NCI-H1048 (cell line): ENCODE measurements at places on chromosomes 3 and 15.

DNA sequence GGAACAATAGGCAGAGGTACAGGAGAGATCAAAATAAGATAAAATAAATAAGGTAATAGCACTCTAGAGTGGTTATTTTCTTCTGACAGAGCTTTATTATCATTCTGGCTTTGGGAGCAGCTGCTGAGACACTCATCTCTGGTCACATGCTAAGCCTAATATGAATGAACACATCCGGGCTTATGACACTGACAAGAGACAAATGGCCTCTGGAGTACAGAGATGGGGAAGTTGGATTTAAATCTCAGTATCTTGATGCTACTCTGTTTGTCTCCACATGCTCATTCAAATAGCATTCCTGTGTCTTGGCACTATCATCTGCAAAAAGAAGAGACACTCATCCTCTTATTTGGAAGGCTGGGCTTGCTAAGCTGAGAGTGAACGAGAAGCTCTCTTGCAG lies 55.6 kb downstream of the TMEM45A start:
- no peak for DNase-seq

- DNase-seq: no peak
Observed at GRCh38 chr15:63811942-63812550, 21.7 kb downstream of the HERC1 start.

DNA sequence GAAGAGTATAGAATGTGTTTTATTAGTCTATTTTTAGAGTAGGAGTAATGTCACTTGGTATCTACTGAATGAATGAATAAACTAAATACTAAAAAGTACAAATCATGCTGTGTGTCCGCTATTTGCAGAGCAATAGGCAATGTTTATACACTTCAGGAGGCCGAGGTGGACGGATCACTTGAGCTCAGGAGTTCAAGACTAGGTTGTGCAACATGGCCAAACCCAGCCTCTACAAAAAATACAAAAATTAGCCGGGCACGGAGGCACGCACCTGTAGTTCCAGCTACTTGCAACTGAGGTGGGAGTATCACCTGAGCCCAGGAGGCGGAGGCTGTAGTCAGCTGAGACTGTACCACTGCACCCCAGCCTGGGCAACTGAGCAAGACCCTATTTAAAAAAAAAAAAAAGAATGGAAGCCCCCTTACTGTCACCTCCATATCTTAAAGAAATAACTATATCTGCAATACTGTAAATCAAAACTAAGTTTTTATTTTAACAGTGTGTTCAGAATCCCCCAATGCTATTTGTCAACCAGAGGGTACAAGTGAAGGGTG lies 98.4 kb downstream of the DHX30 start:
- no peak for DNase-seq

GRCh38 chr3:123652342-123652984 lies 67.6 kb upstream of the HACD2 start:
- no peak for DNase-seq

DNA sequence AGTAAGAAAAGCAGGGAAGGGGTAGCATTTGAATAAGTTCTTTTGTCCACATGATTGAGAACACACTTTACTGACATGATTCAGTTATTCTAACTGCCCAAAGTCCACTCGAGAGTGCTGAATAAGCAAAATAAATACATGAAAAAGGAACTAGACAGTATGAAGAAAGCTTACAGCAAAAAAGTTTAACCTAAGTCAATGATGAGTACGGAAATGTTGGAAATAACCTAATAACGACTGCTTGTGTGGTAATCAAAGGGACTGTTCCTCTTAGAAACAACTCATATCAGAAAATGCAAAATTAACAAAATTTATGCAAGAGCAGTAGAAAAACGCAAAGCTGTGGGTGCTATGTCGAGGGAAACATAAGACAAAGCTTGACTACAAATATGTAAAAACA lies 36.6 kb downstream of the DMXL2 start:
- DNase-seq: no peak

DNA sequence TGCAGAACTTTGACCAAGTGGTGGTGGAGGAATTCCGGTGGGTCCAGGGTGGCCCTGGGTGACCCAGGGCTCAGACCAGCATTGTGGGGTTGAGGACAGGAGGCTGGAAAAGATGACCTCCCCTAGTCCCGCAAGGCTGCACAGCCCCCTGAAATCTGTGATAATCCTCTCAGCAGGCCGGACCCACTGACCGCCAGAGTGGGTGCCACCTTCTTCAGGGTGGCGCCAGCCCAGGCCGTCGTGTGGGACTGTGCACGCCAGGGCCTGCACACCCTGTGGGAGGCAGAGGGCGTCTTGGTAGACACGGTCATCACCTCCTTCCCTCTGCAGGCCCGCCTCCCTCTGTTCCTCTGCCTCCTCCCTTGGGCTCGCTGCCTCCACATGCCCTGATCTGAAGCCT lies 137.7 kb downstream of the TBC1D2B start:
- no peak for DNase-seq

GRCh38 chr15:49380912-49381311 lies 42.1 kb upstream of the FGF7 start:
- DNase-seq: no peak

- no peak for DNase-seq
Observed at GRCh38 chr3:31579828-31580227, 47.1 kb downstream of the STT3B start.

- DNase-seq: peak; percentile 13
Observed at GRCh38 chr15:69593981-69594966, 141.7 kb downstream of the RPLP1 start.

DNA sequence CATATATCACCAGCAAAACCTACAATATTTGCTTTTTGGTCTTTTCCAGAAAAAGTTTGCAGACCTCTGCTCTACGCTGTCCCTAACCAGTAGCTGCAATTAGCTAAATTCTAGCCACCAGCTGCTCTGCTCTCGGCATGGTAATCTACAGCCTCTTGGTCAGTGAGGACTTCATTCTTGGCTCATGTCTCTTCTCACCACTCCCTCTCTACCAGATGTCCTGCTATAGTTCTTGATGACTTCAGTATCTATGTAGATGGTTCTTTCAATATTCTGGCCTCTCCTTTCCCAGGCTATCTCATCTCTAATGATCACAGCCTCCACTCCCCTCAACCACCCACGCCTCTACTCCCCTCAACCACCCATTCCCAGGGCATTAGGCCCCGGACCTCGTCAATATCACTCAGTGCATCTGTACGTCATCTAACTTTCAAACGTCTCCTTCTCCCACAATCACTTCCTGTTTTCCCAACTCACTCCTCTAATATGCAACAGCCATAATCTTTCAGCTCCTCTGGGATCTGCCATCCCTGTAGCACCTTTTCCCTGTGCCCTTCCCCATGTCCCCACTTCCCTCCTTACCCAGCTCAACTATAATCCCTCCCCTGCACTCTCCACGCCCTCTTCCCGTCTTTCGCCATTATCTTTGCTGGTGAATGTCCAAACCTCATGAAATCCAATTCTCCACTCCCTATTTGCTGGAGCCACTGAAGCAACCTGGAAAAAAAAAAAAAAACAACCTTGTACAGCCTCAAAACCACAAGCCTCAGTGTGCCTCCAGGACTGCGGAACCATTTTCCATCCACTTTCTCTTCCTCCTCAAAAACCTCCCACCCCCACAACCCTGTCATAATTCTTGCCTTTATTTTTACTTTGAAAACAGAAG lies 429.4 kb upstream of the PROK2 start:
- DNase-seq: no peak

- no peak for DNase-seq
Observed at GRCh38 chr3:114460459-114460858, 166.6 kb downstream of the TIGIT start.

DNA sequence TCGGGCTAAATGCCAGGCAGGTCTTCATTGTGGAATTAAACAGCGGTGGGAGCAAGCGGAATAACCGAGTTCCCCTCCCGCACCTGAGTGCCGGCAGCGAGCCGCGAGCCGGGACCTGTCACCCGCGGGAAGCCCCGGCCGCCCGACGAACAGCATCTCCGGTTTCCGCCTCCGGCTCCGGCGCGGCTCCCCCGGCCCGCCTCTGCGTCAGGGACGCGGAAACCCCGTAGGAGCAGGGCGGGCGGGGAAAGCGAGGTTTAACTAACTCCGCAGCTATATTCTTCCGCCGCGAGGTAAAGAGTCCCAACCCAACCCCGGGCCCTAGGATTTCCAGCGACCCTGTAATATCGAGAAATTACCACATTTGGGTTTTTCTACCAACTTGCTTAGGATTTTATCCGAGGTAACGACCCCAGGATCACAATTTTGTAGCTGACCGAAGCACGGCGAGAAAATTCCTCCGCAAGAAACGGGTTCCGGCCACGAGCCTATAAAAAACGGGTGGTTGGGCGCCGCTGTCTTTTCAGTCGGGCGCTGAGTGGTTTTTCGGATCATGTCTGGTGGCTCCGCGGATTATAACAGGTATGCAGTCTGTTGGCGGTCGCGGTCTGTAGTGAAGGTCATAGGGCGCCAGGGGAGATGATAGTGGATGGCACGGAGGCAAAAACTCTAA lies at the start of gene EIF4A2:
Gene EIF4A2, plus strand, starts transcription at position 520 of the 673 bp plus-strand sequence. Its CDS starts 34 bp downstream, at position 554.
- DNase-seq: peak; percentile 64

GRCh38 chr15:101188637-101189408 lies 63.0 kb downstream of the CHSY1 start:
- no peak for DNase-seq

GRCh38 chr15:64883100-64883581 lies 28.6 kb upstream of the ANKDD1A start:
- DNase-seq: no peak

DNA sequence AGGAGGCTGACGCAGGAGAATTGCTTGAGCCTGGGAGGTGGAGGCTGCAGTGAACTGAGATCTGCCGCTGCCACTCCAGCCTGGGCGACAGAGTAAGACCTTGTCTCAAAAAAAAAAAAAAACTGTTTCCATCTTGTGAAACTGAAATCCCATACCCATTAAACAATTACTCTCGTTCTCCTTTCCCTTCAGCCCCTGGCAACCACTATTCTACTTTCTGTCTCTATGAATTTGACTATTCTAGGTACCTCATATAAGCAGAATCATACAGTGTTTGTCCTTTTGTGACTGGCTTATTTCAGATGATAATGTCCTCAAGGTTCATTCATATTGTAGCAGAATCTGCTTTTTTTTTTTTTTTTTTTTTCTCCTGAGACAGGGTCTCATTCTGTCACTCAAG lies 51.5 kb upstream of the UBE2E1 start:
- no peak for DNase-seq

DNA sequence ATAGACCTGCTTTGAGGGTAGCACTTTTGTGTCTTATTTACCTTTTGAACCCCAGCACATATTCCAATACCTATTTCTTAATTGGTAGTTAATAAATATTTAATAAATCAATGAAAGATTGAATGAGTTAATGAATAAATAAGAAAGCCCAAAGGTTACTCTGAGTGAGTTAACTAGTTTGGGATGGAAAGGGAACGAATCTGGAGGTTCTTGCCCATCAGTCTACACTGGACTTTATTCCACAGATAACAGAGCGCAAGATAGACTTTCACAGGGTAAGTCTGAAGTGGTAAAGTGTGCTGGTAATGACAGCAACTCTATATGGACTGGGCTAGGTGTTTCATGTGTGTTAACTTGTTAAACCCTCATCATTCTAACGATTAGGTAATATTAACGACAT lies 33.1 kb upstream of the MED12L start:
- no peak for DNase-seq

DNA sequence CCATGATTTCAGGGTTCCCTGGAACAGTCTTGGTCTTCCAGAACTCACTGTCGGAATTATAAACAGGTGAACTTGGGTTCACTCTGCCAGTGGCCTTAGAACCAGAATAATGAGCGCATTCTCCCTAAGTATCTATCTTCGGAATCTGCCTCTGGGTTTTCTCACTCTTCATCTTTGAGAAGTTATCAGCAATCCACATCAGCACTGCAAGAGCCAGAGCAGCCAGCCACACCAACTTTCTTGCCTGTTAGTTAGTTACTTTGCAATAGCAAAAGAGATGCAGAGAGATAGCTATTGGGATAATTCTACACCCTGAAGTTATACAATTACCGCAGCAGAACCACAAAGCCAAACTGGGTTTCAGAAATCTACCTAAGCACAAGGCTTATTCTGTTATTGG lies 25.8 kb downstream of the GLB1 start:
- no peak for DNase-seq

DNA sequence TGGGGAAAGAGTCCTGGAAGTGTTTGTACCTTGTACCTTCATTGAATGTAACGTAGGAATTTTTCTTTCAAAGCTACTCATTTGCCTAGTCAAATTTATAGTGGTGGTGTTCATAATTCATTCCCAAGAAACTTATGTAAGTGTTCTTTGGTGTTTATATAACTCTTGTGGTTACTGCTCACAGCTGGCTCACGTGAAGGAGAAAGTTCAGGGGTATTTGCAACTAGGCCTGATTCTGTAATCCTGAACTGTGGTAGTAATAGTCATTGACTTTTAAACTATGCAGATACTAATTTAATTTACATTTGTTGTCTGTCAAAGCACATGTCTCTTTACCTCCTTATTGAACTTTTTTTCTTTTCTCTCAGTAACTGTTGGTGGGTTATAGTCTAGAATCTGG lies 50.5 kb upstream of the TEX264 start:
- peak; percentile 25 for DNase-seq

GRCh38 chr3:141782386-141782932 lies 19.3 kb downstream of the GRK7 start:
- no peak for DNase-seq

- no peak for DNase-seq
Observed at GRCh38 chr15:66030650-66031049, 161.4 kb downstream of the RAB11A start.

- DNase-seq: no peak
Observed at GRCh38 chr3:170632780-170633179, 46.9 kb upstream of the SLC7A14 start.

GRCh38 chr3:126466886-126467610 lies 8.6 kb downstream of the ZXDC start:
- no peak for DNase-seq

GRCh38 chr15:83775738-83776137 lies 121.8 kb downstream of the ADAMTSL3 start:
- no peak for DNase-seq

DNA sequence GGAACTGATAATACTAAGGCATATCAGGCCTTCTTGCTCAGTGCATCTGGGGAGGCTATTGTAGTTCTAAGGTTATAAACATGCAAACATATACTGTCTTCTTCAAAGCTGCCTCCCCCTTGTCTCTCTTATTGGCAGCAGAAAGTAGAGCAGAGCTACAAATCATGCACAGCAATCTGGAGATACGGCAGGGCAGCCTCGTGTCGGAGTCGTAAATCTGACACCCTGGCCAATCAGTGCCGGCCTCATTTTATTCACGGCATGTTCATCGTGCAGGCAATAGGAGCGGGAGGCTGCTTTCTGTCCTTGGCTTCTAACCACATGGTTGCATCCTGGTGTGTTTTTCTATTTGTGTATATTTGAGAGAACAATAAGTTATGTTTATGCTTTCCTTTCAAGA lies 300.2 kb upstream of the CNTN6 start:
- no peak for DNase-seq

- no peak for DNase-seq
Observed at GRCh38 chr3:50815844-50816243, 141.1 kb downstream of the DOCK3 start.

GRCh38 chr3:196969660-196970546 lies 1.3 kb upstream of the PIGZ start:
- peak; percentile 8 for DNase-seq

DNA sequence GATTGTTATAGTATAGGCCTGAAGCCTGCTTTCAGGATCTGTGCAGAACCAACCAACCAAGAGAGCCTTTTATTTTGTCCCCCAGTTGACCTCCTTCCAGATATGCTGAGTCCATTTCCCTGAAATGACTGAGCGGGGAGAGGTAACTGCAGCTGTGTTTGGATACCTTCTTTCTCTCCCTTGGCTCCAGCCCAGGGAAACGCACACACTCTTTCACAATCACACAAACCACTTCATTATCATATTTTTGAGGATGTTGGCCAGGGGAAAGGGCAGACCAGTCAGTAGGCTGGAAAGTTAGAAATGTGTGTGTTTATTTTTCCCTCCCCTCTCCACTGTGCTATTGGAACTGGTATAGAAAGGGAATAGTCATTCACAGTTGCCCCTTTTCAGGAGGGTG lies 417.7 kb upstream of the TBL1XR1 start:
- DNase-seq: no peak
